ENCODE measurements at places on chromosomes 1 and 21.

DNA sequence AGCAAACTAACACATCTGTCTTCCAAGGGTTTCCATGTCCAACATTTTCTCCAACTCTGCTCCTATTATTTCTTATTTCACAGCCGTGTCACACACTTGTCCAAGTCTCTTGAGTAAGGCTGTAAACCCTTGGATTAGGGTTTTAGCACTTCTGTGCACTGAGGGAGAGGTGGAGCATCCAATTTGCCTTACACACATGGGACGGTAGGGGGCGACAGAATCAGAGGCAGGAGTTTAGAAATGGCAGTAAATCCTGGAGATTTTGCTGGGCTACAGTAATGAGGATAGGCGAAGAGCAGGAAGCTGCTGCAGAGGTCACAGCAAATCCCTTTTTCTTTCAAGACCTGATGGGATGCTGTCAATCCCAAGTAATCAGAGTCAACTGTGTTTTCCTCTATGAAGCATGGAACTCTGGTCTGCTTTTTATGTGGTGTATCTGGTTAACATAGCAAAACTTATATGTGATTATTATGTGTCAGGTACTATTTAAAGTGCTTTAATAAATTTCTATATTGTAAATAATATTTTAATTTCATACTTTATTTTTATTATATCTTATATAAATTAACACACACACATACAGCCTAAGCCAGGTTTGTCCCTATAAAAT is 15.4 kb upstream of the LCE5A start:
- no peaks in the 10 kb centered on the region for H3K36me3 ChIP-seq
- H3K27ac ChIP-seq: no peak overlapping the region
- no peaks in the 10 kb centered on the region for H3K4me1 ChIP-seq
- H3K27me3 ChIP-seq: peaks cover 14% of the 10 kb centered on the region

DNA sequence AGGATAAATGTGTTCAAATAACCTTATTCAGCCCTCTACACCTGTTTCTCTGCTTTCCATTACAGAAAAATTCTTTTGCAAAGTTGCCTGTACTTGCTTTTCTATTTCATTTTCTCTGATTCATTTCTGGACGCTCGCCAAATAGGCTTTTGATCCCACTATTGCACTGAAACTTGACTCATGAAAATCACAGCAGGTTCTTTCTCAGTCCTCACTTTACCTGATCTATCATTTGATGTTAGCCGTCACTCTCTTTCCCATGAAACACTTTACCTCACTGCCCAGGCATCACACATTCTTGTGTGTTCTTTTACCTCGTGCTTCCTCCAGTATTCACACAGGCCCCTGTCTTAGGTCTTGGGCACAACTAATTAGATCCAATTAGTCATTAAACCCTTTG is 26.2 kb downstream of the HSPA13 start:
- peaks cover 34% of the 10 kb centered on the region for H3K27me3 ChIP-seq
- ATAC-seq: peak; percentile 35
- H3K4me1 ChIP-seq: no peaks in the 10 kb centered on the region
- H3K36me3 ChIP-seq: no peaks in the 10 kb centered on the region

- H3K27me3 ChIP-seq: peaks cover 24% of the 10 kb centered on the region
- no peak overlapping the region for H3K27ac ChIP-seq
- H3K4me1 ChIP-seq: no peaks in the 10 kb centered on the region
- ATAC-seq: no peak
- no peaks in the 10 kb centered on the region for H3K36me3 ChIP-seq
These were observed 7.9 kb downstream of the RD3 start for GRCh38 chr1:211483896-211484612.

DNA sequence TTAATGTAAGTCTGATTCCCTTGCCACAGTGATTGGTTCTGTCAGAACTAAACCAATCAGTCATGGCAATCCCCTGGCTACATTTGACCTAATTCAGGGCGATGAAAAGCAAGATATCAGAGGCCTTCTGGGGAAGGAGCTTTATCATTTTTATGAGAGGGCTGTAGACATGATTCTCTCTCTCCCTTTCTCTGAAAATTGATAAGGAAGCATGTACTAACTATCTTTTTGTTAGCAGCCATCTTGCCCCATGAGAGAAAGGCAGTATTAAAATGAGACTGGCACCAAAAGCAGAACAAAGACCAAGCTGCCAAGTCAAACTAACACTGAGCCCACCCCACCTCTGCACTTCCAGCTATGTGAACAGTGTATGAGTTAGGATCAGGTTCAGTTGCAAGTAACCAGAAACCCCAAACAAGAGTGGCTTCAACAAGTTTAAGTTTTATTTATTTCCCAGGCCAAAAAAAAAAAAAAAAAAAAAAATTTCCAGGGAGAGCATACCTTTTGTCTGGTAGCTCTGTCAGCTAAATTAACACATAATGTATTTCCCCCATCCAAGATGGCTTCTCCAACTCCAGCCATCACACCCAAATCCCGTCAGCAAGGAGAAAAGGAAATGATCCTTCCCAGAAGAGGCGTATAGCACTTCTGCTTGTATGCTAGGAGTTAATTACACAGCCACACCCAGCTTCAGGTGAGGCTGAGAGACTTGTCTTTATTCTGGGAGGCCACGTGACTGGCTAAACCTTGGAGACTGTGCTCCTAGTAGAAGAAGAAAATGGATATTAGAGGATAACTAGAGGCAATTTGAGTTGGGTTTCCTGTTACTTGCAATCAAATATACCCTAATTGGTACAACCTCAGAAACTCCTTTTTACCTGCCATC is 105.8 kb upstream of the RALGPS2 start:
- H3K4me1 ChIP-seq: no peaks in the 10 kb centered on the region
- H3K27ac ChIP-seq: no peak overlapping the region
- H3K27me3 ChIP-seq: peaks cover 2% of the 10 kb centered on the region

- H3K4me1 ChIP-seq: no peaks in the 10 kb centered on the region
- no peak overlapping the region for H3K27ac ChIP-seq
- H3K36me3 ChIP-seq: no peaks in the 10 kb centered on the region
- H3K27me3 ChIP-seq: peaks cover 15% of the 10 kb centered on the region
These were observed 609.4 kb upstream of the PKN2 start for GRCh38 chr1:88074661-88075060.

GRCh38 chr21:31343680-31344480 is at the start of gene TIAM1:
TIAM1 (minus strand) TSS chr21:31344261; CDS start chr21:31266972, 77,289 bp downstream.
- H3K36me3 ChIP-seq: peaks cover 14% of the 10 kb centered on the region
- peak; percentile 57 for ATAC-seq
- H3K4me3 ChIP-seq: peak within 1 kb of the TSS; percentile 94
- H3K4me1 ChIP-seq: peaks cover 38% of the 10 kb centered on the region
- H3K27ac ChIP-seq: peak within 1 kb of the TSS; percentile 91

DNA sequence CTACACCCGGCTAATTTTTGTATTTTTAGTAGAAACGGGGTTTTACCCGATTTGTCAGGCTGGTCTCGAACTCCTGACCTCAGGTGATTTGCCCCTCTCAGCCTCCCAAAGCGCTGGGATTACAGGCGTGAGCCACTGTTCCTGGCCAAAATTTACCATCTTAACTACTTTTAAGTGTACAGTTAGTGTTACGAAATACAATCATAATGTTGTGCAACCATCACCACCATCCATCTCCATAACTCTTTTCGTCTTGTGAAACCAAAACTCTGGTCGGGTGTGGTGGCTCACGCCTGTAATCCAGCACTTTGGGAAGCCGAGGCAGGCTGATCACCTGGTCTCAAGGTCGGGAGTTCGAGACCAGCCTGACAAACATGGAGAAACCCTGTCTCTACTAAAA is 14.1 kb upstream of the ZBTB40 start:
- ATAC-seq: no peak
- H3K4me1 ChIP-seq: no peaks in the 10 kb centered on the region
- H3K36me3 ChIP-seq: no peaks in the 10 kb centered on the region
- H3K27ac ChIP-seq: no peak overlapping the region
- peaks cover 14% of the 10 kb centered on the region for H3K27me3 ChIP-seq

DNA sequence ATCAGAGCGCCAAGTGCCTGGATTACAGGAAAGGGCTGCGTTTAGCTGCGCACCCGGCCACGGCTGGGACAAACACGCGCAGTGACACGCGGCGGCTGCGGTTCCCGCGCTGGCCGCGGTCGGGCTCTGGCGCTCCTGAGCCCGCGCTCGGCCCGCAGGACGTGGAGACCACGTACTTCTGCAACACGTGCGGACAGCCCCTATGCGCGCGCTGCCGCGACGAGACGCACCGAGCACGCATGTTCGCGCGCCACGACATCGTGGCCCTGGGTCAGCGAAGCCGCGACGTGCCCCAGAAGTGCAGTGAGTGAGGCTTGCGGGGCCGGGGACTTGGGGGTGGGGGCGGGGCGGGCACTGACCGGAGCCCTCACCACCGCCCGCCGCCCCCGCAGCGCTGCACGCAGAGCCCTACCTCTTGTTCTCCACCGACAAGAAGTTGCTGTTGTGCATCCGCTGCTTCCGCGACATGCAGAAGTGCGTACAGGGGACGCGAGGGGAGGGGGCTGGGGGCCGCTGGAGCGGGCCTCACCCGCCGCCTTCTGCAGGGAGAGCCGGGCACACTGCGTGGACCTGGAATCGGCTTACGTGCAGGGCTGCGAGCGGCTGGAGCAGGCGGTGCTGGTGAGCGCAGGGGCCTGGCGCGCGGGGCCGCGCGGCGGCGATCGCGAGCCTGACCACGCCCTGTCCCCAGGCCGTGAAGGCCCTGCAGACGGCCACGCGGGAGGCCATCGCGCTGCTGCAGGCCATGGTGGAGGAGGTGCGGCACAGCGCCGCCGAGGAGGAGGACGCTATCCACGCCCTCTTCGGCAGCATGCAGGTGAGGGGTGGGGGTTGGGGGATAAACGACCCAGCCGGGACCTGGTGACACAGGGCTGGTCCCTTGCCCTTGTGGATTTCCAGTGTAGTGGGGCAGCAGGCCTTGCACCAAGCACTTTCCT is 3.1 kb downstream of the RNF207 start:
- no peaks in the 10 kb centered on the region for H3K36me3 ChIP-seq
- H3K4me1 ChIP-seq: no peaks in the 10 kb centered on the region
- no peaks in the 10 kb centered on the region for H3K27me3 ChIP-seq
- peak overlapping the region; percentile 74 for H3K4me3 ChIP-seq
- ATAC-seq: peak; percentile 25

GRCh38 chr1:153661111-153661708 is 2.7 kb downstream of the SNAPIN start:
- peak overlapping the region; percentile 28 for H3K27ac ChIP-seq
- H3K4me1 ChIP-seq: peaks cover 4% of the 10 kb centered on the region
- ATAC-seq: no peak
- peak overlapping the region; percentile 37 for H3K4me3 ChIP-seq

DNA sequence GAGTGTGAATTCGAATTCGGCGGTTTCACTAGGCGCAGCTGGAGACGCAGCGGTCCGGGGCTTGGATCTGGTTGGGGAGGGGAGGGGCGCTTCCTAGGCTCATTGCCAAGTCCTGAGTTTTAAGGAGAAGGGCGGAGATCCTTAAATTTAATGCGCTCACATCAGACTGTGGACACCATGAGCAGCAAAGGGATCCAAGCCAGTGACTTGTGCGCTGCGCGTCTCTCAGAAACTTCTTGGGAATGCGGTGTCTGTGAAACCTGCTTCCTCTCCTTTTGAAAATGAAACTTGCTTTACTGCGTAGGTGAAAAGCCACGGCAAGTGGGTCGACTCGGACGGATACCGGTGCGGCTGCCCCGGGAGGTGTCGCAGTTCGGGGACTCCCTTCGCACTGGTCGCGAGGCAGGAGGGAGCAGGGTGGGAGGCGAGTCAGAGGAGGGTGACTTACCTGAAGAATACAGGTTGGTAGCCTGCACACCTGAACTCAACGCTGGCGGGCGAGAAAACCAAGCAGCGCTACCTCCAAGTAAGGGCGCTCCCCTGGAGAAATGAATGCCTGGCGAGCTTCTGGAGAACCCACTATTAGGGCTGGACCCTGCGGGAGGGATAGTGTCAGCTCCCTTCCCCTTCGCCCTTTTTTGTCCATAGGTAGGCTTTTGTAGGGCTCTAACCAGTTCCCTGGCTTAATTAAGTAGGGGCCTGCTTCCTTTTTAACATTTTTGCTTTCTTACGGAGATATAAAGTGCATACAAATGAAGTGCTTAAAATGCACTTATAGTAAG is 992 bp downstream of the TENT5C start:
- H3K27me3 ChIP-seq: no peaks in the 10 kb centered on the region
- ATAC-seq: peak; percentile 34
- H3K27ac ChIP-seq: peak overlapping the region; percentile 98
- H3K4me3 ChIP-seq: peak overlapping the region; percentile 96

DNA sequence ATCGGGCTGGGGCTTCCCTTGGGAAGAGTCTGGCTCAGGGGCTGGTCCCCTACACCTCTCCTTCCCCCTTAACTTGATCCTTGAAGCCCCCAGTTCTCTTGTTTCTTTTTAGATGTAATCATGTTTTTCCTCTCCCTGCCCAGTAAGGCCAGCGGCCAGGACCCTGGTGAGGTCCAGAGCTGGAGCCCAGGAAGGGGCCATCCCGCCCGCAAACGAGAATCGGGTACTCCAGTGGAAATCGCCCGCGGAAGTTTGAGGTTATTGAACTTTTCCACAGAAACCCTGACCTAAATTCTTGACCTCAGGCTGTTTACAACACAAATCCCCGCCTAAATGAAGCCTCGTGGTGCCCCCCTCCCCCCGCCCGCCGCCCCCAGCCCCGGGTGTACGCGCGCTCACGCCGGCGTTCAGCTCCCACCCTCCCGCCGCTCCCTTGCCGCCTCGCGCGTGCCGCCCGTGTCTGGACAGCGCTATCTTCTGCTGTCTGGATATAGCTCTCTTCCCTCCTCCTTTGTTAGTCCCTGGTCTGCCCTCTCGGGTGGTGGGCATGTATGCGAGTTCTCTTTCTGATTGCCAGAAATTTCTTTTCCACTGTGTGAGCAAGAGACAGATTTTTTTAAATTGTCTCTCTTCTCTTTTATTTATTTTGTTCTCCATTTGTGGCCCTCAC is 165.9 kb upstream of the CACNA1E start:
- H3K27ac ChIP-seq: no peak overlapping the region
- no peaks in the 10 kb centered on the region for H3K36me3 ChIP-seq
- peaks cover 25% of the 10 kb centered on the region for H3K4me1 ChIP-seq
- ATAC-seq: no peak
- peaks cover 57% of the 10 kb centered on the region for H3K27me3 ChIP-seq

GRCh38 chr1:84089867-84090266 is 54.2 kb upstream of the PRKACB start:
- peak overlapping the region; percentile 20 for H3K27ac ChIP-seq
- peak; percentile 72 for ATAC-seq
- no peaks in the 10 kb centered on the region for H3K27me3 ChIP-seq
- H3K4me1 ChIP-seq: peaks cover 18% of the 10 kb centered on the region

DNA sequence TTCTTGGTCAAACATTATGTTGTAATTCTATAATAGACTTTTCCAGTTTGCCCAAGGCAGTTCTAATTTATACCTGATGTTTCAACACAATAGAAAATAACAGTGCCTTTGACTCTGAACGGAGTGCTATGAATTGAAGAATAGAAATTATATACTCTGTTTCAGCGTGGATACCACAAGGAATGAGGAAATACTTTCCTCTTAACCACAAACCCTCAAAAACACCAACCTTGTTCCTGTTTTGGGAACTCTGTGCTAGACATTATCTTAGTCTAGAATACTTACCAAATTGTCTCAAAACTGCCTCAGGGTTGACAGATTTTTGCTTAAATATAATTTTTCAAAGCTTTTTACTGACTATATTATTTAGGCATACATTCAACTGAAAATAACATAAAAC is 1629.3 kb downstream of the MRPL39 start:
- no peaks in the 10 kb centered on the region for H3K4me1 ChIP-seq
- no peak overlapping the region for H3K4me3 ChIP-seq
- H3K27me3 ChIP-seq: peaks cover 3% of the 10 kb centered on the region
- H3K36me3 ChIP-seq: no peaks in the 10 kb centered on the region
- ATAC-seq: no peak
- no peak overlapping the region for H3K27ac ChIP-seq
